ENCODE measurements at places on chromosomes 11 and 22. TPM values are rescaled to one million over a fixed set of nuclear protein-coding genes. Genes with fewer than 3 reads are reported as not detected.

Gene OR51B2
- not detected for total RNA-seq

- no peak for DNase-seq
Observed at GRCh38 chr22:42414021-42414420, 18.2 kb downstream of the NFAM1 start.

GRCh38 chr11:118161786-118162185 is 9.2 kb upstream of the SCN4B start:
- DNase-seq = no peak

- no peak for DNase-seq
Observed at GRCh38 chr11:106961518-106961917, 56.8 kb downstream of the GUCY1A2 start.

- no peak for DNase-seq
Observed at GRCh38 chr11:97361812-97362378, 972.1 kb downstream of the JRKL start.

DNA sequence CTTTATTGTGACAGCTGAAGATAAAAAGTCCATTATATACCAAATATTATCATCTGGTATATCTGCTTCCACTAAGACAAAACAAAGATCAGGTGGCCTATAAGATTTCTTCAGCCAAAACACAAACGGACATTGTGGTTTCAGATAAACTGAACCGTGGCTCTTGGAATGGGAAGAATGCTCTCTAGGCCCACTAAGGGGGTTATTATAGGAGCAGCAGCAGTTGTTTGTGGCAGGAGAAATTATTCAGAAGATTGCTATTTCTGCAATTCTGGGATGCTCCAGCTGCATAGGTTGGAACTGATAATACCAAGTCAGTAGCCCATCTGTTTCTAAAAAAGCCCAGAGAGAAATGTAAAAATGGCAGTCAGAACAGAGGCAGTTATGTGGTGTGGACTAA is 145.3 kb downstream of the NCAM1 start:
- no peak for DNase-seq

Measured in esophagus muscularis mucosa (tissue), 4 donors.